ENCODE measurements at places on chromosomes 1 and 21. TPM values are rescaled to one million over a fixed set of nuclear protein-coding genes. Genes with fewer than 3 reads are reported as not detected.

GPR137B gene
- total RNA-seq = 3.9 TPM

LMOD1 gene
- 16.9 TPM for total RNA-seq

HMCN1 gene
- 2.1 TPM for total RNA-seq

WDR47 gene
- 7.3 TPM for total RNA-seq

ZNF670 gene
- total RNA-seq = 2.3 TPM

ZSWIM5 gene
- 3.6 TPM for total RNA-seq

OR6N1 gene
- total RNA-seq = not detected

C1orf87 gene
- total RNA-seq = not detected

FCGR2B gene
- 1.3 TPM for total RNA-seq

TDRD10 gene
- 2.6 TPM for total RNA-seq

DAB1 gene
- not detected for total RNA-seq

ADORA3 gene
- 1.6 TPM for total RNA-seq

DNA sequence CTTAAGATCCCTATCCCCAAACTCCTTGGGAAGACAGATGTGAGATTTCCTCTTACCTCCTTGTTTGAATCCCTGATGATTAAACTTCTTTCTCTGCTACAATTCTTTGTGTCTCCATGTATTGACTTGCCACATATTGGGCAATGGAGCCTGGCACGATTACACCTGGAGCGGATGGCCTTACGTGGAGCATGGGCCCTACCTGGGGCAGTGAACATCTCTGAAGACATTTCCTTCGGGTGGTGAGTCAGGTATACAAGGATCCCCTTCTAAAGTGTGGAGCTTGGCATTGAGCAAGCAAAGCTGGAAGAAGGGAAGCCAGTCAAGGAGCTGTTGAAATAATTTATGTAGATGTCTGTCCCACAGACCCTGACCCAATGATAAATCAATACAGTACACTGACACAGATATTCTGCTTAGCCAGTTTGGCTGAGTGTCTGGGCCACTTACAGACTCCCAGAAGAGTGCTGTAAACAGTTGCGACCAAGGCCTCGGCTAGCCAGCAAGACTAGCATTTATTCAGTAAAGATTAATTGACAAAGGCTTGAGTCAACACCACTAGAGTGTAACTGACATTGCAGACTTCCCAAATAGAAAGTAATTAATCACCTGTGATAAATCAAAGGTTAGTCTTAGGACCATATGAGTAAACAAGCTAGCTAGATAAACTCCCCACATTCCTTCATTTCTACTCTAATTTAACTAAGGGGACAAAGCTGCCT is 83.1 kb upstream of the KCNK1 start:
- DNase-seq = no peak
- H3K4me1 ChIP-seq = no peaks in the 10 kb centered on the region
- H3K27me3 ChIP-seq = no peaks in the 10 kb centered on the region
- no peak overlapping the region for H3K4me3 ChIP-seq

- H3K4me1 ChIP-seq = no peaks in the 10 kb centered on the region
- H3K4me3 ChIP-seq = no peak overlapping the region
- no peaks in the 10 kb centered on the region for H3K36me3 ChIP-seq
Observed at GRCh38 chr1:194829492-194829891, 1643.1 kb upstream of the B3GALT2 start.

DNA sequence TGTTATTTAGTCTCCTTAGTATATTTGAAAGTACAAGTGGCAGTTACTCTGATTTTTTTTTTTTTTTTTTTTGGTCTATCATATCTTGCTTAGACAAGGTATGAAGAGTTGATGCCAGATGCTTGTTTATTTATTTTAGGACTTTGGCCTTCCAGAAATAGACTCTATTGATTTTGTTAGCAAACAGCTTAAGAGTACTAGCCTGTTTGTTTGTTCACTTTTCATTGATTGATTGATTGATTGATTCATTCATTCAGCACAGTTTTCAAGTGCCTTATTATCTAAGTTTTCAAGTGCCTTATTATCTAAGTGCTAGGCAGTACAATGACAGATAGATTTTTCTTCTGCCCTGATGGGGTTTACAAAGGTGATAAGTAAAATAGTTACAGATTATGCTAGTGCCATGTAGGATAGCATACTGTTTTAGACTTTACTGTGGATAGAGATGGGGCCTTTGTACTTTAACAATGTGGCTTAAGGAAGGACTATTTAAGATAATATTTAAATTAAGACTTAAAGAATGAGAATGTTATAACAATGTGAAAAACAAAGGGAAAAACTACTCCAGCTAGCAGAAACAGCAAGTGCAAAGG is 50.5 kb downstream of the MTF2 start:
- H3K36me3 ChIP-seq = no peaks in the 10 kb centered on the region
- no peak overlapping the region for H3K27ac ChIP-seq
- no peaks in the 10 kb centered on the region for H3K27me3 ChIP-seq
- DNase-seq = no peak
- peaks cover 16% of the 10 kb centered on the region for H3K4me1 ChIP-seq

GRCh38 chr1:156959925-156960324 is 39.5 kb downstream of the LRRC71 start:
- H3K4me3 ChIP-seq = no peak overlapping the region
- H3K27ac ChIP-seq = no peak overlapping the region
- no peaks in the 10 kb centered on the region for H3K27me3 ChIP-seq
- H3K4me1 ChIP-seq = no peaks in the 10 kb centered on the region

DNA sequence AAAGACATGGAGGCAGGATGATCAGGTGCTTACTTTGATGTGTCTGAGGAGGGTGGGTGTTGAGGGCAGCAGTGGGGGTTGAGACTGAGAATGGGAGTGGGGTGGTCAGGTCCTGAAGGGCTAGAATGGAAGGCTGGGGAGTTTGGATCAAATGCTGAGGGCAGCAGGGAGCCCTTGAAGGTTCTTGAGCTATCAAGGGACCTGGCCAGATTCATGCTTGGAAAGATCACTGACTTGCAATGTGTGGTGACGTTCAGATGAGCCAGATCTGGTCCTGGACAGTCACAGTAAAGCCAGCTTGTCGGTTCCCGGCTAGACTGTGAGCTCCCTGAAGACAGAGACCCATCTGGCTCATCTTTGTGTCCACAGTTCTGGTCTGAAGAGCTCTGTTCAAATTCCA is 3.8 kb downstream of the EPHB2 start:
- no peaks in the 10 kb centered on the region for H3K36me3 ChIP-seq
- DNase-seq = no peak
- H3K27ac ChIP-seq = no peak overlapping the region
- peaks cover 31% of the 10 kb centered on the region for H3K4me1 ChIP-seq
- H3K4me3 ChIP-seq = no peak overlapping the region
- no peaks in the 10 kb centered on the region for H3K27me3 ChIP-seq

DNA sequence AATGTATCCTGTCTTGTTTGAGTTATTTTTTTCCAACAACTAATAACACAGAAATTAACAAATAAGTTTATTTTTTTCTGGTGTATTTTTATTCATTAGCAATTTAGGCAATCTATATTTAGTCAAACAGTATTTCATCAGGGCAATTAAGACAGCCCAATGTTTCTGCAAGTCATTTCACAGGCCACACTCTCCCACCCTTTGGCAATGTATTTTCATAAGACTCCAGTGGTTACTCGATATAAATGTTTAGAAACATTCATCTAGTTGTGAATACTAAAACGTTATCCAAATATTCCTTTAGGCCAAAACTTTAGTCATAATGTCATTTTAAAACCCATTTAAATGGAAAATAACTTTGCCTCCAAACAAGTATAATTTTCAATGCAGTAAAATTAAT is 142.1 kb downstream of the KCNT2 start:
- no peak overlapping the region for H3K27ac ChIP-seq
- no peaks in the 10 kb centered on the region for H3K27me3 ChIP-seq
- H3K4me1 ChIP-seq = no peaks in the 10 kb centered on the region
- no peak overlapping the region for H3K4me3 ChIP-seq

- H3K36me3 ChIP-seq = no peaks in the 10 kb centered on the region
- H3K4me1 ChIP-seq = no peaks in the 10 kb centered on the region
- no peak within 1 kb of the TSS for H3K4me3 ChIP-seq
- no peak for DNase-seq
- H3K27ac ChIP-seq = no peak within 1 kb of the TSS
Observed at GRCh38 chr1:201190624-201191051, at the start of gene IGFN1. TSS of gene IGFN1 (plus strand) at chr1:201190824. CDS start at chr1:201193294, 2,470 bp downstream.

- no peak for DNase-seq
- no peaks in the 10 kb centered on the region for H3K4me1 ChIP-seq
- no peaks in the 10 kb centered on the region for H3K36me3 ChIP-seq
- H3K27ac ChIP-seq = no peak overlapping the region
Observed at GRCh38 chr1:183760661-183761060, 44.3 kb upstream of the RGL1 start.

GRCh38 chr1:204826970-204827369 is 43.7 kb upstream of the NFASC start:
- no peaks in the 10 kb centered on the region for H3K36me3 ChIP-seq
- no peaks in the 10 kb centered on the region for H3K27me3 ChIP-seq
- no peak overlapping the region for H3K4me3 ChIP-seq
- no peak overlapping the region for H3K27ac ChIP-seq
- no peak for DNase-seq

- no peaks in the 10 kb centered on the region for H3K27me3 ChIP-seq
- peaks cover 38% of the 10 kb centered on the region for H3K4me1 ChIP-seq
- H3K4me3 ChIP-seq = no peak overlapping the region
- no peaks in the 10 kb centered on the region for H3K36me3 ChIP-seq
- DNase-seq = peak; percentile 77
- H3K27ac ChIP-seq = peak overlapping the region; percentile 51
Observed at GRCh38 chr1:181251001-181251712, 162.7 kb downstream of the IER5 start.

- no peaks in the 10 kb centered on the region for H3K27me3 ChIP-seq
- no peak for DNase-seq
- no peak overlapping the region for H3K4me3 ChIP-seq
- no peak overlapping the region for H3K27ac ChIP-seq
- no peaks in the 10 kb centered on the region for H3K36me3 ChIP-seq
- H3K4me1 ChIP-seq = no peaks in the 10 kb centered on the region
Observed at GRCh38 chr1:29393451-29393826, 157.1 kb downstream of the PTPRU start.

GRCh38 chr1:116853680-116854402 is 55.9 kb upstream of the PTGFRN start:
- no peaks in the 10 kb centered on the region for H3K36me3 ChIP-seq
- peak overlapping the region; percentile 72 for H3K27ac ChIP-seq
- no peak overlapping the region for H3K4me3 ChIP-seq
- peaks cover 35% of the 10 kb centered on the region for H3K4me1 ChIP-seq

GRCh38 chr1:108679586-108680213 is 12.4 kb upstream of the PRPF38B start:
- H3K4me1 ChIP-seq = peaks cover 3% of the 10 kb centered on the region
- H3K4me3 ChIP-seq = no peak overlapping the region
- no peak for DNase-seq
- H3K27ac ChIP-seq = no peak overlapping the region
- H3K36me3 ChIP-seq = no peaks in the 10 kb centered on the region

- no peak for DNase-seq
- no peak overlapping the region for H3K4me3 ChIP-seq
- H3K27me3 ChIP-seq = no peaks in the 10 kb centered on the region
- no peaks in the 10 kb centered on the region for H3K4me1 ChIP-seq
Observed at GRCh38 chr1:219292341-219292740, 118.7 kb downstream of the LYPLAL1 start.

GRCh38 chr1:19525607-19526545 is 40.5 kb upstream of the CAPZB start:
- no peaks in the 10 kb centered on the region for H3K36me3 ChIP-seq
- no peak overlapping the region for H3K4me3 ChIP-seq
- H3K27me3 ChIP-seq = no peaks in the 10 kb centered on the region
- no peaks in the 10 kb centered on the region for H3K4me1 ChIP-seq
- DNase-seq = no peak
- H3K27ac ChIP-seq = no peak overlapping the region

- no peak overlapping the region for H3K4me3 ChIP-seq
- no peaks in the 10 kb centered on the region for H3K4me1 ChIP-seq
- DNase-seq = no peak
- H3K27ac ChIP-seq = no peak overlapping the region
- H3K27me3 ChIP-seq = no peaks in the 10 kb centered on the region
Observed at GRCh38 chr1:18032172-18032859, 75.3 kb upstream of the IGSF21 start.

DNA sequence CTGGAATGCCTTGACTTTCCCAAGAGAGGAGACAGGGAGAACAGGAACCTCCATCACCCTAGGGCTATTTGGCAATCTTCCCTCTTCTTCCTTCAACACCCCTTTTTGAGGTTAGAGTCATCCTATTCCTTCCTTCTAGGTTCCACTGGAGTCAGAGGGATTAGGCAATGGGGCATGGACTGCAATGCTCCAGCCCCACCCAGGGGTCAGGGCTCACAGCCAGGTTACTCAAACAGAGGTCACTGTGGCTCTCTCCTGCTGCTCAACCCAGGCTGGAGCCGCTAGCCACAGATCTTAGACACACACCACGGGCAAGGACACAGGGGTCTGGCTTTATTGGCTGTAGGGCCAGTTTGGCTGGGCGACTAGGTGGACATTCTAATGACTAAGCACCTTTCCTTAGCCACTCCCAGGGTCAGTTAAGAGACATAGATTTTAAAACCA is 145.5 kb upstream of the NRIP1 start:
- no peaks in the 10 kb centered on the region for H3K4me1 ChIP-seq
- H3K4me3 ChIP-seq = no peak overlapping the region
- no peaks in the 10 kb centered on the region for H3K36me3 ChIP-seq

- no peak for DNase-seq
- H3K4me1 ChIP-seq = peaks cover 19% of the 10 kb centered on the region
- H3K27me3 ChIP-seq = no peaks in the 10 kb centered on the region
- H3K36me3 ChIP-seq = no peaks in the 10 kb centered on the region
Observed at GRCh38 chr1:178091986-178092745, 1.7 kb upstream of the RASAL2 start.

All from body of pancreas (tissue), 4 donors.